M059J (cell line): ENCODE measurements at places on chromosomes 5 and 9.

DNA sequence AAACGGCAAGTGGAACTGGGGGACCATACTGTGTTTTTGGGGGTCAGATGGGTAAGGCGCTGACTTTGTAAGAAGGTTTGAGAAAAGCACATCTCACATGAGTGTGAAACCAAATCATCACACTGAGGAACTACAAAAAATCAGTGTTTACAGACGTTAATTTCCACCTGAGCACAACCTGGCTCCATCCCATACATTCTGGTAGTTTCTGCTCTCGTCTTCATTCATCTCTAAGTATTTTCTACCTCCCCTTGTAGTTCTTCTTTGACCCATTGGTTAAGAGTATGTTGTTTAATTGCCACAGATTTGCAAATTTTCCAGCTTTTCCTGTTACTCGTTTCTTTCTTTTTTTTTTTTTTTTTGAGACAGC lies 8.9 kb upstream of the DPP7 start:
- no peak for DNase-seq

DNA sequence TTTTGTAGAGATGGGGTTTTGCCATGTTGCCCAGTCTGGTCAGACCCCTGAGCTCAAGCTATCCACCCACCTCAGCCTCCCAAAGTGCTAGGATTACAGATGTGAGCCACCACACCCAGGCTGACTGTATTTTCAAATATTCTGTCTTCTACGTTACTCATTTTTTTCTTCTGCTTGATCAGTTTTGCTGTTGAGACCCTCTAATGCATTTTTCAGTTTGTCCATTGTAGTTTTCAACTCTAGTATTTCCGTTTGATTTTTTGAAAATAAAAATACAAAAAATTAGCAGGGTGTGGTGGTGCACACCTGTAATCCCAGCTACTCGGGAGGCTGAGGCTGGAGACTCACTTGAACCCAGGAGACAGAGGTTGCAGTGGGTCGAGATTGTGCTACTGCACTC lies 10.5 kb upstream of the LRRC70 start:
- DNase-seq, result no peak

DNA sequence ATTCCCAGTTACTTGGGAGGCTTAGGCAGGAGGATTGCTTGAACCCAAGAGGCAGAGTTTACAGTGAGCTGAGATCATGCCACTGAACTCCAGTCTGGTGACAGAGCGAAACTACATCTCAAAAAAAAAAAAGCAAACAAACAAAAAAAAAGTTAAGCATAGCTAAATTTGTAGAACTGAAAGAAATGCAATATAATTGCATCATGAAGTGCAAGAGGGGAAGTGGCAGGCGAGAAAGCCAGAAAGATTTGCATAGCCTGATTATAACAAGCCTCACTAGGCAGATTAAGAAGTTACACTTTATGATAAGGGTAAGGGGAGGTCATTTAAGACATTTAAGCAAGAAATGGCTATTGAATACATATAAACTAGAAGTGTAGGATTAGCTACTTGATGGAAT lies 187.1 kb downstream of the EDIL3 start:
- DNase-seq, result no peak

DNA sequence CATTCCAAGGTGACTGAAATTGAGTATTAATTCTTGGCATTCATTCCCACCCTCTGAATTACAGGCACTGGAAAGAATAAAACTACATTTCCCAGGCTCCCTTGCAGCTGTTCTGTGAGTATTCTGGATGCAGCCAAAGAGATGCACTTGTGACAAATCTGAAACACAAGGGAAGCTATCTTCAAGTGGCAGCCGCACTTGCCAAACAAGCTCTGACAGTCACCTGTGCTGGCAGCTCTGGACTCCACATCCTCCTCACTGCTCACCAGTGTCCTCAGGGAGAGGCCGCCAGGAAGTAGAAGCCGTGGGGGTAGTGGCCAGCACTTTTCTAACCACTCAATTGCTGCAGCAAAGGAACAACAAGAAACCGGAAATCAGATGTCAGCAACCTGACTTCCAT lies 275.0 kb downstream of the NR2F1-AS1 start:
- DNase-seq, result no peak

GRCh38 chr5:30600892-30601291 lies 592.6 kb upstream of the CDH6 start:
- DNase-seq, result no peak

DNA sequence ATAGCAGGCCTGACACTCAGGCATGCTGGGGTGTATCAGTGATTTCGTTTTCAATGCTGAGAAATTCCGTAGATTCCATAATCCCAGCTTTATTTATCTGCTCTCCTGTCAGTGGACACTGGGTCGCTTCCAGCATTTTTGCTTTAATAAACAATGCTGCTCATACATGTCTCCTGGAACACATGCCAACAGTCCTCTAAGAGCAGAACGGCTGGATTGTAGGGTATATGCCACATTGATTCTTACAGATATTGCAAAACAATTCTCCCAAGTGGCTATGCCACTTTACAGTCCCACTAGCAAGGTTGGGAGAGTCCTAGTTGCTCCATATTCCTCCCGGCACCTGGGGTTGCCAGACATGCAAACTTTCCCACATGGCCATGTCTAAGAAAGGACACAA lies 81.9 kb downstream of the RAPGEF1 start:
- DNase-seq, result peak; percentile 65

GRCh38 chr9:33229359-33230114 lies 10.4 kb upstream of the SPINK4 start:
- DNase-seq, result peak; percentile 76

DNA sequence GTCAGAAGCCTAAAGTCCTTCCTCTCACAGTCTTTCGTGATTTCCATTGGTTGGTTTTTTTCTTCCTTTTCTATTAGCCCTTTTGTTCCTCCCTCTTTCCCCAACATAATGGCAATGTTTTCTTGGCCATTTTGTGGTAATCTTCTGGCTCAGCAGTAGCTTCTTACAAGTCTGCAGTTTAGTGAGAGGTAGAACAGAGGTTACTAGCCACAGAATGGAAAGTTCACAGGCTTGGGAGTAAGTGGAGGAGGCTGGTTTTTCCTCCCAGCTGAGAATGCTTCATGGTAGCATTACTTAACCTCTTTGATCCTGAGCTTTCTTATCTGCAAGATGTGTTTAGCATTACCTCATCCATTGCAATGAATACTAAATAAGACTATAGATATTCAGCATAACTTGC lies 346.9 kb downstream of the NFIB start:
- DNase-seq, result no peak

DNA sequence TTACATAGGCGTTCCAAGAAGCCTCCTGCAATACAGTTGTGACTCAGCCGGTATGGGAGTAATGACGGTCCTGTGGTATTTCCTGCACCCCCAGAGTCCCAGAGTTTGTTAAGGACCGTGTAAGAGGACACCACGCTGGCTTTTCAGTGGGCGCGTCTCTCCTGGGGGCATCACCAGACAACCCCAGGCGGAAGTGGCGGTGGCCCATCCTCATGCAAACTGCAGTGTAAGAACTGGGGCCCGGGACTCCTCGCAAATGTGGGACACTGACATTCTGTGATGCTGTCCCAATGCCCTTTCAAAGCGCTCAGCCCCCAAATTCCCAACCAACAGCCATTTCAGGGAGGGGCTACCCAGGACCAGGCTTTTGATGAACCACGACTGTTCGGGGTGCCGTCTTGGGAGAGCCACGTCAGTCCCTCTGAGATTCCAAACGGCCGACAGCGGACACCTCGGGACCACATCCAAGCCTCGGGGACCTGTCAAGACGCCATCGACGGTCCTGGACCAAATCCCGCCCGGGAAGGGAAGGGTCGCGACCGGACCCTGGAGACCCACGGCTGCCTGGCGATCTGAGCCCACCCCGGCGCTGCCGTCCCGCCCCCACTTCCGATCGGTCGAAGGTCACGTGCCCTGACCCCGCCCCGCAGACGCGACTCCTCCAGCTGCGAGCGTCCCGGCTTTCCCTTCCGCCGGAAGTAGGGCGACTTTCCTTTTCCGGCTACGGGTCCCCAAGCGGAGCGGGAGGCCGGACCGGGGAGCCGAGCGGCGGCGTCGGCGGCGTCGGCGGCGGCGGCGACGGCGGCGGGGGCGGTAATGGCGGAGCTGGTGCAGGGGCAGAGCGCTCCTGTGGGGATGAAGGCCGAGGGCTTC lies at the start of gene FUBP3:
Gene FUBP3 (plus strand): TSS at position 713 of the 873 bp plus-strand sequence. CDS start 104 bp downstream, at position 817.
- DNase-seq, result peak; percentile 97

GRCh38 chr9:71886541-71886940 lies 24.5 kb downstream of the ABHD17B start:
- DNase-seq, result no peak

- peak; percentile 22 for DNase-seq
Measured at GRCh38 chr5:179143446-179143845, 83.3 kb downstream of the ZNF354C start.

DNA sequence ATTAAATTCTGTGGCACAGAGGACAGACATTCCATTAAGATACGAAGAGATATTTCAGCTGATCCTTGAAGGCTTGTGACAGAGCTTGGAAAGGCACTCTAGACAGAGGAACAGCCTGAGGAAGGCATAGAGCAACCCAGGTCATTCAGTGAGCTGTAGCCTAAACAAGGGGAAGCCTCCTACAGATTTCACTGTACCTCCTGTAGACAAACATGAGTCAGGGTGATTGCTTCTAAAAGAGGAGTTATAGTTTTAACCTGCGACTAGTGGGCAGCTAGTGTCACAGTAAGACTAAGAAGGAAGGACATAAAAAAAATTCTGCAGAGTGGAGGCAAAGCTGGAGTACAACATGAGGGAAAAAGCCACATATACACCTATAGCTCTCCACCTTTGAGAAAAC lies 43.5 kb upstream of the ANKDD1B start:
- peak; percentile 70 for DNase-seq

DNA sequence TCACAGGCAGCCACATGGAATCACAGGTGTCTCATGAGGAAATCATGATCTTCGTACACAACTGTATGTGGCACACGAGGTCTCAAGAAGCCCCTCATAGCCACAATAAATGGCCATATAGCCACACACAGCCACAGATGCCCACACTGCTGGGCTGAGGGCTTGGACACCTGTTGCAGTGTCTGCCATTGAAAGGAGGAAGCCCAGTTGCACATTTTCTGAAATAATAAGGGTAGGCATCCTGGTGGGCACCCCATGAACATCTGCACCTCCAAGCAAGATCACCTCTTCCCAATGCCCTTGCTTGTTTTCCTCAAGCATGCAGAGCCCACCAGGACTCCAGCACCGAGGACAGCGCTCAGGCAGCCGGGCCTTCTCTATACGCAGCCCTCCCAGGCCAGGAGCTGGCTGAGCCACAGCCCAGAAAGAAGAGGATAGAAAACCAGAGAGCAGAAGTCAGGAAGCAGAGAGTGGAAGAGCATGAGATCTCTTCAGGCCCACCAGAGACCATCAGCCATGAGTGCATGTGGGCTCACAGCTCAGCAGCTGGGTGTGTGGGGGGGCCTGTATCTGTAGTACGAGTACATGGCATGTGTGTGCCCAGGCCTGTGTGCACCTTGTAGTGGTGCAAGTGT lies 1.0 kb upstream of the ACSL6 start:
- DNase-seq, result peak; percentile 37

DNA sequence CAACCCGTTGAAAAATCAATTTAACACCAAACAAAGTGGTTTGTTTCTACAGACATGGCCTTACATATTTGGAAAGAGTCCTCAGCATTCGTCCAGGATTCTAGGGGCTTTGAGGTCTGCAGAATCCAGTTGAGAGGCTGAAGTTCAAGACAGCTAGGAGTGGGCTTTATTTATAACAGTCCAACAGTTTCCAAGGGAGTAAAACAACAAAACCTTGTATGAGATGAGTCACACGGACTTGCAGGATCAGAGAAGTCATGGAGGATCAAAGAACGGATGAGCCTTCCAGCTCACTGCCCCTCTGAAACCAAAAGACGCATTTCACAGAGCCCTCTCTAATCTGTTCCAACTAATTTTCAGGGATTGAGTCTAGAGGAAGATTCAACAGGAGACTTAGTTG lies 11.1 kb upstream of the ESM1 start:
- DNase-seq, result peak; percentile 74

DNA sequence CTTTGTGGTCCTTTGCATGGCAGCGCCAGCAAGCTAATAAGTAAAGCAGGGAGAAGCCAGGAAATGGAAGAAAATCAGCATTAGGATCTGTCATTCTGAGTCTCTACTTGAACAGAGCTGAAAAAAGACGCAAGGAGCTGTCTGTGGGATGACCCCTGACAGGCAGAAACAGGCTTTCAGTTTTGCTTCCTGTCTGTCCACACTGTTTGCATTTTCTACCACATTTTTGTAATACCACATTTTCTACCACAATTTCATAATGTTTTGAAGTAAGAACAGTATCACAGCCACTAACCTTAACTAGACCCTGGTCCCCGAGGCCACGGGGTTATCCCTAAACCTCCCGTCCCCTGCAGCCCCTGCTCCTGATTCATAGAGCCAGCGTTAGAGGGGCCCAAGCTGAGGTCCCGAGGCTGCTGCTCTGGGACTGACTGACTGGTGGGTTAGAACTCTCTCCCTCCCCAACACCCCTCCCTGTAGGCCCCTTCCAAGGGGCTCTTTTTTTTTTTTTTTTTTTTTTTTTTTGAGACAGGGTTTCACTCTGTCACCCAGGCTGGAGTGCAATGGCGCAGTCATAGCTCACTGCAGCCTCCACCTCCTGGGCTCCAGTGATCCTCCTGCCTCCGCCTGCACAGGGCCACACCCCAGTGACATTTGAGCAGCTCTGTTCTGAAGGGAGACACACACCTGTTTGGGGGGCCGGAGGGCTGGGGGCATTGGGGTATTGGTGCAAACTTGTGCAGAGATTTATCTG lies 4.0 kb upstream of the CLIC3 start:
- peak; percentile 58 for DNase-seq
